ENCODE measurements at places on chromosomes 4 and X.

DNA sequence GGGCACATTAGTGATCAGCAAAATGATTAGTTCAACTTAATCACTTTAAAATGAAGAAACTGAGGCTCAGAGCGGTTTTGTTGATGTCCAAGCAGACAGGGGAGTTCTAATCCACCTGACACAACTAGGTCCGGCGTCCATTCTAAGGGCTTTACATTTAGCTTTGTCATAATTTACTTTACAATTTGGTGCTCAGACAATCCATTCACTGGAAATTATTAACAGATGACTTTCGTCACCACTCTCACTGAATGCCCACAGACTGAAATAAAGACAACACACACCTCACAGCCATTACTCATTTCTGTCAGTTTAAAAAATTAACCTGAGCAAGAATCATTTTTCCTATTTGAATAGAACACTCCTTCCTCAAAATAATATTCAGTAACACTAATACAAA lies 10.8 kb downstream of the NR3C2 start:
- no peak for DNase-seq

GRCh38 chr4:140133576-140133975 lies 20.4 kb downstream of the MAML3 start:
- no peak for DNase-seq

DNA sequence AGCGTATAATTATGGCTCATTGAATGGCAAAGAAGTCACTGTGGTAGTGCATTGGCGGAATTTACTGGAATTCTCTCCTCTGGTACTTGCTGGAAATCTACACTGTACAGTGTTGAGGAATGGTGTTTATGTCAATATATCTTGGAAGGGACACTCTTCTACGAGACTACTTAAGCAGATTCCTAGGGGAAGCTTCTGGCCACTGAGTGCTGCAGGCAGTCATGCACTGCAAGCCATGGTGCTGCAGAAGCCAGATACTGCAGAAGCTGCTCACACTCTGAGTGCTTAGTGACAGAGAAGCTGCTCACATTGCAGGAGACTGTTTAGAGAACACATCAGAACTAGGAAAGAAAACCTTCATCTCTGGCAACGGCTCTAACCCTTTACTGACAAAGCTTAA lies 725.0 kb downstream of the CCSER1 start:
- DNase-seq, result no peak

- no peak for DNase-seq
Measured at GRCh38 chr4:18007625-18008024, 13.9 kb downstream of the LCORL start.

DNA sequence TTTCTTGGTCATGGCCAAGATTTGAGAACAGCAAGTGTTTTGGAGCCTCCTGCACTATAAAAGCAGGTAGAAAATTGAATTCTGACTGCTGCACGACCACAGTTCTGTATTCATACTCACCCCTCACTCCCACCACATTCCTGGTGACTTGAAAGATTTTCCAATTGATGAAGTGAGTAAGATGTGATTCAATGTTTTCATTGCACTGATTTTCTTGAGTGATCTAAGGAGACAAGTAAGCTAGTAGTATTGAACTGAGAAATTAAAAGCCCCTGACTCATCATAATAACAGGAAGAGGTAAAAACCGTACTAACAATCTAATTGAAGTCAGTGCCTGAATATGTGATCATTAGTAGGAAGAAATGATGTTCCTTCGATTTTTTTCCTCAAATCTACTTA lies 6.1 kb upstream of the SEC24D start:
- peak; percentile 35 for DNase-seq

DNA sequence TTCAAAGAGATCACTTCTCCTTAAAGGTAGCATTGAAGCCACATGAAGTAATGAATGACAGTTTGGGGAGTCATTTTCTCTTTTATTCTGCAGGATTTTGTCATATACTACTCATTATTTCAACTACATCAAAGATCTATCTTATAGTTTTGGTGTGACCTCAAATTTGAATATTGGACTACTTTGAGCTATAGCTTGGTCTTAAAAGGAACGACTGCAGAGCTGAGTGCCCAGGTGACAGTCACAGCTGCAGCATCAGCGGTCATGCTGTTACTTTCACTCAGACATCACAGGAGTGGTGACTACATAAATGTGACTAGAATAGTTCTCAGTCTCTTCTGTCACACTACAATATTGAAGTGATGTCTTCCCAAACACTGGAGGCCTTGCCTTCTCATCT lies 10.7 kb upstream of the SPCS3 start:
- DNase-seq, result no peak

- no peak for DNase-seq
Measured at GRCh38 chr4:154973244-154974035, 192.4 kb downstream of the RBM46 start.

- no peak for DNase-seq
Measured at GRCh38 chrX:146054311-146054710, 236.7 kb downstream of the SLITRK2 start.

GRCh38 chr4:25142468-25142867 lies 17.8 kb downstream of the SEPSECS start:
- DNase-seq, result no peak

- DNase-seq, result no peak
Measured at GRCh38 chrX:111460607-111461006, 48.6 kb upstream of the DCX start.

DNA sequence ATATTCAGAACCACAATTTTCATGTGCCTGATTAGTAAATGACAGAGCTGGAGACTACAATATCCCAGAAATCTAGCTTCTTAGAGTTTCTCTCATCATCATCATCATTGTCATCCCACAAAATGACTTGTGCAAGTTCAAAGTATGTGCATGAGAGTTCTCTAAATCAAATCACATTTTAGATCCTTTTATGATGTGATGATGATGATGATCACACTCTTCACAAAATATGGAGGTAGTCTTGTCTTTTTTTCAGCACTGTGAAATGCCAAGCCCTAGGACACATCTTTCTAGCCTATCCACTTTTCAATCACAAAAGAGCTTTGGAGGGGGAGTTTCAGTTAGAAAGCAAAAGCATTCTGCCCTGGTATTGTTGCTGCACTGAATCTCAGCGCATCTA lies 7.4 kb downstream of the MBNL3 start:
- no peak for DNase-seq

- DNase-seq, result no peak
Measured at GRCh38 chr4:26141051-26141721, 179.6 kb upstream of the RBPJ start.

GRCh38 chrX:150692831-150693724 lies at the start of gene MTMR1:
TSS of gene MTMR1 (plus strand) at chrX:150693396. CDS start at chrX:150693531, 135 bp downstream.
- peak; percentile 4 for DNase-seq

GRCh38 chr4:16791460-16791859 lies 107.0 kb downstream of the LDB2 start:
- DNase-seq, result no peak

DNA sequence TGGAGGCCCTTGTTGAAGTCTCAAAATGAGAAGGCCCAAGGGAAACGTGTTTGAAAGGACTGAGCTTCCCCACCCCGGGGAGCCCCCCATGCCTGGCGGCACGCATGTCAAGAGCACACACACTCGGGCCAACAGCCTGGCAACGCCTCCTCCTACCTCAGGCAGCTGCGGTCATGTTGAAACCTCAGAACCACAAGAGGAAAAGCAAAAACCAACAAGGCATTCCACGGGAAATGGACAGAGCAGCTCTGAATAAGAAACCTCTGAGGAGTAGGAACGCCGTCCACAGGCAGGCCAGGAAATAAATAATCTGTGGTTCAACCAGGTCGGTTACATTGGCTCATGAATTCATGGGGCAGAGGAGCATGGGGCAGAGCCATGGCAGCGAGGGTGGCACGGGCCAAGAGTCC lies 95.7 kb upstream of the AFAP1 start:
- no peak for DNase-seq

DNA sequence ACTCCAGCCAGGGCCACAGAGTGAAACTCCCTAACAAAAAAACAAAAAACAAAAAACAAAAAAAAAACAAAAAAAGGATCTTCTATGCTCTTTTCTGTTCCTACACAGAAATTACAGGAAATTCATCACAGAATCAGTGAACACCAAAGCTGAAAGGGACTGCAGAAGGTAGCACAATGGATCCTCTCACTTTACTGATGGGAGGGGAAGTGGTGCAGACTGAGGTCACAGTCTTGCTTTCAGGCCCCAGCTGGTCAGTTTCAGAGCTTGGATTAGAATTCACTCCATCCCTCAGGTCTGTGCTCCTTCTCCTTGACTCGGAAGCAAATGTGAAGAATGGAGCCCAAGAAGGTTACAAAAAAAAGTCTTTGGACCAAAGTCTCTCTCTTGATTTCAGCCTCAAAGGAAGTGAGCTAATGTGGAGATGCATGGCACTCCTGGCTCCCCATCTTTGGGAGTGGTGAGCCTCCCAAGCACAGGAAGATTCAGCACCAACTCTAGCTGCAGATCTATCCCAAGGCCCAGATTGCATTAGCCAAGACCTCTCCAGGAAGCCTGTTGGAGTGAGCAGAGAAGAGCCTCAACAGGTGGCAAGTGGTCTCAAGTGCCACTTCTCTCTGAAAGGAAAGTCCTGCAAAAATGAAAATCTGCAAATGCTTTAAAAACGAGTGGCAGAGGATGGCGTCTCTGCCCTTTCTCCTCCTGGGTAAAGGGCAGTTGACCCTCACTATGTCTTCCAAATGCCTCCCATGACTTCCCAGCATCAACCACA lies 176.0 kb downstream of the MAML3 start:
- no peak for DNase-seq

DNA sequence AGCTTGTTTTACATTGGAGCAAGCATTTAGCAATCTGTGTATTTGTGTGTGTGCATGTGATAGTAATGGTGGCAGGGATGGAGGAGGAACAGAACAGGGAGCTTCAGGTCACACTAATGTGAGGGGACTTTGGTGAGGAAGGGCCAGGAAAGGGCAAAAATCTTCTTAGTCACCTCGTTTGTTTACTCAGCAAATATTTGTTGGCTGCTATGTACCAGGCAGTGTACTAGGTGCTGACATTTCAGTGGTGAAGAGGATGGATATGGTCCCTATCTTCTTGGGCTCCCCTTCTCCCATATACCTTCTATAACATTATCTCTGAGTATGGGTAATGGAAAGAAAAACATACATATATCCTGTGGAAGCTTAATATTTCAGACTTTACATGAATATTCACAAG lies 48.5 kb upstream of the HDAC8 start:
- peak; percentile 25 for DNase-seq

GRCh38 chrX:150766351-150767044 lies 73.3 kb downstream of the MTMR1 start:
- DNase-seq, result no peak

DNA sequence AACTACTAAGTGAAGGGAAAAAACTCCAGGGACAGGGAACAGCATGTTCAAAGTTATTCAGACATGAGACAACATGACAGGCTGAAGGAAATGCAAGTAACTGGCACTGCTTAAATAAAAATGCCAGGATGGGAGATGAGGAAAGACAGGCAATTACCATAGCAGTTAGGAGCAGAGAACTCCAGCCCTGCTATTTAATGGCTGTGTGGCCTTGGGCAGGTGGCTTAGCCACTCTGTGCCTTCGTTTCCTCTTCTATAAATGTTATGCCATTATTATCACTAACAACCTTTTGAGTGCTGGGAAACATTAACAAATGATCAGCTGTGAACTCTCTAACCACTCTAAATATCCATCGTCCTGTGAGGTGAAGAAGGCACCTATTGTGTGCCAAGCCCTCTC lies 32.7 kb downstream of the PROM1 start:
- DNase-seq, result no peak

- peak; percentile 56 for DNase-seq
Measured at GRCh38 chr4:52824603-52825459, 37.3 kb upstream of the RASL11B start.

GRCh38 chrX:39645178-39645895 lies 452.4 kb downstream of the BCOR start:
- peak; percentile 21 for DNase-seq

GRCh38 chr4:36399762-36400353 lies 118.4 kb downstream of the DTHD1 start:
- DNase-seq, result no peak
